ENCODE measurements at places on chromosomes 3 and 15.
A peak's percentile ranks its signal among the peaks of the same experiment; 100 is the strongest.

DNA sequence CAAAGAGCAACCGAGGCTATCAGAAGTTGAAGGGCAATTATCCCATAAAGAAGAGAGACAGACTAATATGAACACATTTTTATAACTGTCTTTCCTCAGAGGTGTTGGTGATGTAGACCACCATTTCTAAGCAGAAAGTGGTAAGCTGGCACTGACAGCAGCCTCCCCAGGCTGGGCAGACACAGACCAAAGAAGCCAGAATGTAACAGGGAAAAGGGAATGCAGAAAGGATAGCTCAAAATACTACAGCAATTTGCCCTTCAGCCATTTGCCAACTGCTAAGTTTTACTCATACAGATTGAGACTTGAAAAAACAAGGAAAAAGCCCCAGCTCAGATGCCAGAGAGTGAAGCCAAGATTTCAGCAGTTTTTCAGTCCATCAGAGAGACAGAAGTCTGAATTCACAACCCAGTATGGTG is 73.5 kb upstream of the ABI3BP start:
- DNase-seq = no peak

GRCh38 chr3:39808467-39809180 is 785 bp upstream of the MYRIP start:
- DNase-seq = peak; percentile 88

GRCh38 chr3:29949131-29949530 is 657.3 kb upstream of the TGFBR2 start:
- DNase-seq = no peak

DNA sequence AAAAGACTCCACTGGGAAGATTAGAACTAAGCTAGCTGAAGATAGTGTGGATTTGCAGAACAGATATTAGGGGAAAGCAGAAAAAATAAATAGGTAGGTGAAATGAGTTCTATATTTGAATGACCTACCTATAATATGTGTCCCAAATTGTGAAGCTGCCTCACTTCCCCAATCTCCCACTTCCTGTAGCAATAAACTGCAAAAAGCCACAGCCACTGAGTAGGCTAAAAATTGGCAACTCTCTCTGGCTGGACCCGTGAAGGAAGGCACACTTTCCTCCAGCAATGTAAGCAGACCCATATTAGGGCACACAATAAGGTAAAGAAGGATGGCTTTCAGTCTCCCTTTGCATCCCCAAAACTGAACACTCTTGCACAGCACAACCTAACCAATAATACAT is 43.7 kb upstream of the NECTIN3 start:
- no peak for DNase-seq

DNA sequence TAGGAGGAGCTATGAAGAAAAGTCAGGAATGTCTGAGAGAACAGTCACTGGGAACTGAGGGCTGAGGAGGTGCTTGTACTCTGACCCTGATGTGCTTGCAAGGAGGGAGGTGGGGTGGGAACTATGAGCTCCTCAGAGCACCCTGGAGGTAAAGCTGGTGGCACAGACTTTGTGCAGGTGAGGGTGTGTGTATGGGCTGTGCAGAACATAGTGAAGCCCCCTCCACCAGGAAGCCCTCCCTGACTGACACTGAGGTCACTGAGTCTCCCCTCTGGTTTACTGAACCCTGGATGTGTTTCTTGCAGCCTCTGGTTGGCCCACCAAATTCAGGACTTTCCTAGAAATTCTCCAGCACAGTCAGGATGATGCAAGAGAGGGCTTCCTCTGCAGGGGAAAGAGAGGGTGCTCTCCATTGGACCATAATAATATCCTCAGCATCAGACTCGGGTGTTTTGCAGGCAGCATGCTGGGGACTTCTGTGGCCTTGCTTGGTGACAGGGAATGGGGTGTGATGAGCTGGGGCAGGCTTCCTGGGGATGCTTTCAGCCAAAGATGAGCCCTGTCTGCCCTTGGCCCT is 1.5 kb upstream of the ISLR start:
- no peak for DNase-seq

DNA sequence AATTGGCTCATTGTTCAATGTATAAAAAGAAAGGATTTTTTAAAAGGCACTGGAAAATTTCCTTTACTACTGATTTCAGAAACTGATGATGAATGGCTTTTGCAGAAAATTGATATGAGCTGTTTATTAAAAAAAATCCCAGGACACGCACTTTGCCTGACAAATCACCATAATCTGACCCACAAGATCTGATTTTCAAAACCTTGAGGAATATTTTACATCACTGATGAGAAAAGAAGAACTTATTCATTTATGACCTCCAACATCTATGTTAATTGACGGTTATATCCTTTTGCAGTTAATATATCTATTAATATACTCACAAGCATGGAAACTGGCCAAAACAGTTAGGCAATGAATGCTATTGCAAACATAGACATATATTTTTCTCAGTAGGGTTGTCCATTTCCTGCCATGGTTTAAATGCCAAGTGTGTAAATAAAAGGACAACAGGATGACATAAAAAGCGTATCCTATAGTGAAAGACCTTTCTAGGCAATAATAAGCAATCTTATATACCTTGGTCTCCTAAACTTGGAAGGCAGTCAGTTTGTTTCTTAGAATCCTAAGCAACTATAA is 109.7 kb upstream of the SLC7A14 start:
- DNase-seq = no peak

Measured in neural progenitor cell (in vitro differentiated cells).